H4 (cell line): ENCODE measurements at places on chromosomes 6 and 20.
A peak's percentile ranks its signal among the peaks of the same experiment; 100 is the strongest.

GRCh38 chr20:31406115-31406514 lies at the start of gene DEFB121:
TSS of gene DEFB121 (minus strand) at chr20:31406215. CDS start at chr20:31406152, 63 bp downstream.
- no peak for DNase-seq

DNA sequence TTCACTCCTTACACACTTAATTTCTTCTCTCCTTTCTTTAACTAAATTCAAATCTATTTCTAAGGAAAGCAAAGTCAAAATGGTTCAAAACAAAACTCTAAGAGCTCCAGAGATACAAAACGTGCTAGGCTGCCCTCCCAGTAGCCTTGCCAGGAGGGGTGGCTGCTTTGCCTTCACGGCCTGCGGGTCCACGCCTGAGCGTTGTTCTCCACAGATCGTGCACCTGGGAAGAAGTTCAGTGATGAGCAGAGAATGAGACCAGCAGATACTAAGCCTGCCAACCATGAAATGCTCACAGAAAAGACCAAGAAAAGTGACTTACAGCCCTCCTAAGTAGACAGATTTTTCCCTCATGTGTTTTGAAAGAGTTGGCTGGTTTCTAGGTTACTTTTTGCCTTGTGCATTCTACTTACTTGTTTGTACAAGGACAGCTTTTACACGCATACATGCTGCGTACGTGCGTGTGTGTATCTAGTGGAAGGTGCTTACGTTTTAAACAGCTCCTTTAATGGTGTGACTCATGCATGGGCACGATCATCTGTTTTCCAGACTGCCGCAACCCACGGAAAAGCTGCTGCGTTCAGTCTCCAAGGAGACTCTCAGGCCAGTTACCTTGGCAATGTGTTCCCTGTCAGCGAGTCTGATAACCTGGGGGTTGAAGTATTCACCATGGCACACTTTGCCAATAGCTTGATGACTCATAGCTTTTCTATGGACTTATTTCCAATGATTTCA lies 32.4 kb upstream of the PBOV1 start:
- DNase-seq = peak; percentile 75

GRCh38 chr6:25058441-25058840 lies 122.7 kb upstream of the RIPOR2 start:
- DNase-seq = no peak

DNA sequence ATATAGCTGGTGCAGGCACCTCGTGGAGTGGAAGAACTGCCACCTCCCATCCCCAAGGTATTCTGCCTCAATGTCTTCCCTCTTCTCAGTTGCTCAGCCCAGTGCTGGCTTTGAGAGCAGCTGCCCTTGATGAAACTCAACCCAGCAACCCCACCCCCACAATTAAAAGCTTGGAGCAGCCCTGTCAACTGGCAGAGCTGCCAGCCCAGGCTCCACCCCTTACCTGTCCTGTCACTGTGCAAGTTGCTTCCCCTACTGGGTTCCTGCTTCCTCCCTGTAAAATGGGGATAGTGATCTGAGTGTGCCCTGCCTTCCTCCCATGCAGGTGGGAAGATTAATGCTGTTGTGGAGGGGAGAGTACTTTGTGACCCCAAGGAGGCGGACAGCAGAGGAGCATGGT lies 4.5 kb downstream of the TMEM63B start:
- DNase-seq = no peak

DNA sequence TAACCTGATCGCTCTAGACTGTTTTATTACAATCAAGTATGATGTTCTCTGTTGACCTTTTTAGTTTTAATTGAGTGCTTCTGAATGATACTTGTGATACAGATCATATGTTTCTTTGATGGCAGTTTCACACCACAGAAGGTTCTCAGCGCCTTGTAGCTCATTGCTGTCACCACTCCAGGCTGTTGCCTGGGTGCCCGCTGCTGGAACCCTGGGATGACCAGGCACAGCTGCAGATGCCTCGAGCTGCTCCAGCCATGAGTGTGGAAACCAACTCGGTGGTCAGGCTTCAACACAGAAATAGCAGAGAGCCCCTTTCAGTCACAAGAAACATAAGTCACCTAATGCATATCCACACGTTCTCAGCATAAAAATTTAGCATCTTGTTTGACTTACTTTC lies 112.7 kb downstream of the RPP40 start:
- DNase-seq = no peak

GRCh38 chr6:9204171-9204570 lies 768.8 kb upstream of the SLC35B3 start:
- peak; percentile 53 for DNase-seq

DNA sequence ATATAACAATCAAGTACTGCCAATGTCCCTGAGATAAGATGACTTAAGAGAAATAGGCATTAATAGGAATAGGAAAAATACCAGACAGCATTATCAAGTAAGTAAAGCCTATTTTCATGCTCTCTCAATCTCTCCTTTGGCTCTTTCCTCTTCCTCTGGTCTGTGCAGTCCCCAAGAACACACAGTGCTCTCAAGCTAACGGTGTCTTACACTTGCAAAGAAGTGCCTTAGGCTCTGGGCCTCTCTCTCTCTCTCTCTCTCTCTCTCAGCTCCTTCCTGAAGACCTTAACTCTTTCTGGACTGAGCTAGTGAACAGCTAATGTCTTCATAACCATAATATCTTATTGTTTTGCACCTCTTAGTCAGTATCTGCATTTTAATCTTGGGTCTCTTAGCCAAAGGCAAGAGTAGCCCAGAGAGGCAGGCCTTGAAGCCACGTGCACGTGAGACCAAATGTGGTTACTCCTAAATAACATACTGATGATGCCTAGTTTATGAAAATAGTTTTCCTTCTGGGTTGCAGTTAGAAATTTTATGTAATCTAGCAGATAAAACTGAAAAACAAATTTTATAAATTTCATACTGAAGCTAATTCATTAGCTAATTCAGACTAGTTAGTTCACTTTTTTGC lies 70.8 kb downstream of the TPD52L1 start:
- no peak for DNase-seq

GRCh38 chr6:108127826-108128225 lies 38.0 kb upstream of the NR2E1 start:
- DNase-seq = peak; percentile 48

DNA sequence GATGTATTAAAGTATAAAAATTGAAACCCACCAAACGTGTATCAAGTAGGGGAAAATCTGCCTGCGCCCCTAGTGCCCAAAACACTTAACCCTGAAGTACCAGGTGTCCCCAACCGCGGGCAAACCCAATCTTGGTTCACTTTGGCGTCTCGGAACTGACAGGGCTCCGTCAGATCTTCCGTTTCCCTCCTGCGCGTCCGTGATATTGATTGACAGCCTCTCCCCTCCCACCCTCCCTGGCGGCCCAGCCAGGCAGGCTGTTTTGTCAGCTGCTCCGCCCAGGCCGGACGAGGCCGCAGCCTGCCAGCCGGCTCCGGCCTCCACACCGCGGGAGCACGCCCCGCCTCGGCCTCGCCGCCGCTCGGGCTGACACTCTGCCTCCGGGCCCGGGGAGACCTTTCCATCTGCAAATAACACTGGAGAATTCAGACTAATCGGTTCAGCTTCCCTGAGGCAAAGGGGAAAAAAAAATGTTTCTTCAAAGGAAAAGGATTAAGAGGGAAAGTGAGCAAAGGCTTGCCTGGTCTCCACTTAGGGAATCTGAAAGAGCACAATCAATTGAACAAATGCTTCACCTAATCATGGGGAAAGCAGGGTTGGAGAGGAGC lies 234.9 kb upstream of the MCHR2 start:
- DNase-seq = peak; percentile 30

DNA sequence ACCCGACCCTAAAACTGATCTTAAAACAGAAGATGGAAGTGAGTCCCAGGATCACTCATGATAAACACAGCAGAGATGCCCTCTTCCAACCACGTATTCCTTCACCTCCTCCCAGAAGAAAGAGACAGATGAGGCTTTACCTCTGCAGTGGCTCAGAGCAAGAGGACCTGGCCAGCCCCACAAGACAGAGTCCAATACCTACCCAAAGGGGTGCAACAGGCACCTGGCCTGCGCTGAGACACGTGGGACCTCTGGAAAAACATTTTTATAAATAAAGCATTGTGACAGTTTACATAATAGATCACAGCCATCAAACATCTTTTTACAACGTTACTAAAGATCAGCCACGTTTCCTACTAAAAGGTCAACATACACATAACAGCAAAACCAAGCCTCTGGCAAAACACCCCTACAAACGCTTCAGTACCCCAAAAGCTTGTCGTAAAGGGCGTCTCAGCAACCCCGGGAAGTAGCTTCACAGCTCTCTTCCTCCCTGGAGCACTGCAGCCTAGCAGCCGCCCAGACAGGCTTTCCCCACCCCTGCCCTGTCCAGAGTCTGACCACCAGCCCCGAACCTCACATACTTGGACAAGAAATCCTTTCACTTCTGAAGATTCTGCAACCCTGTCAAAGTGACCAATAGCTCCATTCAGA lies 2.9 kb downstream of the TAF4 start:
- no peak for DNase-seq
